ENCODE measurements at places on chromosomes 3 and 15.

- DNase-seq: no peak
Observed at GRCh38 chr15:33801954-33802353, 166.3 kb upstream of the CHRM5 start.

DNA sequence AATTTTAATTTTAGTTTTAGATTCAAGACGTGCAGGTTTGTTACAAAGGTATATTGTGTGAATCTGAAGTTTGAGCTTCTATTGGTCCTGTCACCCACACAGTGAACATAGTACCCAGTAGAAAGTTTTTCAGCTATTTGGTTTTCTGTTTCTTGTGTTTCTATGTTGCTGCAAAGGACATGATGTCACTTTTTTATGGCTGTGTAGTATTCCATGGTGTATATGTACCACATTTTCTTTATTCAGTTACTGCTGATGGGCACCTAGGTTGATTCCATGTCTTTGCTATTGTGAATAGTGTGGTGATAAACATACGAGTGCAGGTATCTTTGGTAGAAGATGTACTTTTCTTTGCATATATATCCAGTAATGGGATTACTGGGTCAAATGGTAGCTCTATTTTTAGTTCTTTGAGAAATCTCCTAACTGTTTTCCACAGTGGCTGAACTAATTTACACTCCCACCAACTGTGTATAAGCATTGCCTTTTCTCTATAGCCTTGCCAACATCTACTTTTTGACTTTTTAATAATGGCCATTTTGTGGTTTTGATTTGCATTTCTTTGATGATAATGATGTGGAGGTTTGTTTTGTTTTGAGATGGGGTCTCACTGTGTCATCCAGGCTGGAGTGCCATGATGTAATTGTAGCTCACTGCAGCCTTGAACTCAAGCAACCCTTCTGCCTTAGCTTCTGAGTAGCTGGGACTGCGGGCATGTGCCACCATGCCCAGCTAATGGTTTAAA, 43.9 kb downstream of the LIMD1 start:
- no peak for DNase-seq

- no peak for DNase-seq
Observed at GRCh38 chr15:91237445-91237844, 137.4 kb downstream of the SV2B start.

GRCh38 chr3:27712136-27713077, 9.7 kb downstream of the EOMES start:
- DNase-seq: no peak

DNA sequence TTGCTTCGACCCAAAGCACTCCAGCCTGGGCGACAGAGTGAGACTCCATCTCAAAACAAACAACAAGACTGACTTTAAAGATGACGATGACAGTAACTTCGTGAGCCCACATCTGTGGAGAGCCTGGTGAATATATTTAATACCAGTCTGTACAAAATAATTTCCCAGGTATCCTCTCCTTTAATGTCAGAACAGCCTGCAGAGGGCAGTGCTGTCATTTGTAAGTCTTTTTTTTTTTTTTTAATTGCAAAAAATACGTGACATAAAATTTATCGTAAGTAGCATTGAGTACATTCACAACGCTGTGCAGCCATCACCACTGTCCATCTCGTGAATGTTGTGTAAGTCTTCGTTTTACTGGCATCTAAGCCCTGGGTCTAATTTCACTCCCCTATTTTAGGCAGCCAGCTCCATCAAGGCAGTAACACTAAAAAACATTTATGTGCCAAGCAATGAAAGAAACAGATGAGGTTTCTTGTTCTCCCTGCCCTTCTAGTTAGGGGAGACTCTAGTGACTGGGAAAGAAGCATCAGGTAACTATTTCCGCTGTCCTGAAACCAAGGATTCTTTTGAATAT, 1.4 kb downstream of the HTD2 start:
- no peak for DNase-seq

DNA sequence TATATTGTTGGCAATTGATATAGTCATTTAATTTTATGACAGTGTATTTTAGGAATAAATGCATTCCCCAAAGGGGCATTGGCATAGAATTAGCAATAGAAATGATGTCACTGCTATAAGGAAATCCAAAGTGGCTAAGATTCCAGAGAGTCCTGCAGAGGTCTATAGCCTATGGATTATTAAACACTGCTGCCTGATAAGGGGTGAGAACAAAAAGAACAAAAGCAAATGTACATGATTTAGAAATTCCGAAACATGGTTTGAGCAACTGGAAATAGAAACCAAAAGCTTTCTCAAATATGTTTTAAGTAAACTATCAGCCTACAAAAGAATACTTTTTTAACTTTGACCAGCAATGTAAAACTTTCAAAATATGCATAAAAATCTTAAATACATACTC, 280.1 kb upstream of the RASGRP1 start:
- DNase-seq: no peak

DNA sequence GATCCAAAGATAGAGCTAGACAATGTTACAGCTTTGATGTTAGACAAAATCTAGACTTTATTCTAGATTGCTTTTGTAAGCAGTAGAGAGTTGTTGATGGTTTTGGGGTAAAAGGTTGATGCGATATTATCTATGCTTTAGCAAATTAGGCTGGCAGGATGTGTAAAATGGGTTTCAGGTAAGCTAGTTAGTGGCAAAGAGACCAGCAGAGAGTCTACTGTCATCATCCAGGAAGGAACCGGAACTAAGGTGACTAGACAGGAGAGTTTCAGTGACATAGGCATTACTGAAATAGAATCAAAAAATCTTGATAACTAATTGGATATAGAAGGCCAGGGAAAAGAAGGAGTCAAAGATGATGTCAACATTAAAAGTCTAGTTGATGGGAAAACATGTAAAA, 11.1 kb downstream of the OR5K2 start:
- DNase-seq: no peak

DNA sequence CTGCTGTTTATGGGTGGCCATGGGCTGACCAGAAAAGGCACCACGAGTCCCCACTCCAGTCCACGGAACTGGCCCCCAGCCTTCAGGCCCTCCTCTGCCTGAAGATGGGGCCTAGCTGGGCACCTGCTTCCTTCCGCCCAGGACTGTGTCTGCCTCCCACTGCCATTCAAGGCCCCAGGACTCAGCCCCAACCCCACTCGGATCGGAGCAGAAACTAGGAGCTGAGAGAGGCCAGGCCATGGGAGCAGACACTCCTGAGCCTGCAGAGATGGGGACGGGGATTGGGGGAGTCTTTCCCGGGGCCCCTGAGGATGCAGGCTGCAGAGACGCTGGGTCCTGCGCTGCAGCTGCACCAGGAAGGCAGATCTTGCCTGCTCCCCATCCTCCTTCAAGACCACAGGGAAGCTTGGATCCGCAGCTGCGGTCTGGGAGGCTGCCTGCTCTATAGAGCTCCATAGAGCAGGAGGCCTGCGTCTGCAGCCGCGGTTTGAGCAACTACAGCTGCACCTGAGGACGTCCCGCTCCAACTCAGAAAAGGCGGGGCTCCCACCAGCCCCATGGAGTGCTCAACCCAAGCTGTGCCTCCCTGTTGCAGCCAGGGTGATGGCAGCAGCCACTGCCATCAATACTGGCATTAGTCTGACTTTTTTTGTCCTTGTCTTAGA, 383.9 kb upstream of the TMCO5A start:
- DNase-seq: no peak

- no peak for DNase-seq
Observed at GRCh38 chr3:119331661-119332060, 37.5 kb downstream of the ARHGAP31 start.

GRCh38 chr3:158742871-158743663, 10.8 kb upstream of the RARRES1 start:
- no peak for DNase-seq

DNA sequence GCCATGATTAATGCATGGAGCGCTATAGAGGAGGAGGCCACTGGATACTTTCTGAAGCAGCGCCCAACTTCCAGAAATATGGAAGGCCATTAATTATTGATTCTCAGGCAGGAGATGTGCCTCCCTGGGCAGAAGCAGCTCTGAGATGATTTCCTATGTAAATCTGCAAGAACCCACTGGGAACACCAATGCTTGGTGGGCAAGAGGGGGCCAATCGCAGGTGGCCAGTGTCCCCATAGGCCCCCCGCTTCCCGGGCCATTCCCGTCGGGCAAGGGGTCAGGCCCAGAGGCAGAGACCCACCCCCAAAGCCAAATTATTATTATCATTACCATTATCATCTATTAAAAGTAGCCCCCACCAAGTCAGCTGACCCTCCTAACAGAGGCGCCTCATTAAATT, 288.0 kb upstream of the TLE3 start:
- no peak for DNase-seq

DNA sequence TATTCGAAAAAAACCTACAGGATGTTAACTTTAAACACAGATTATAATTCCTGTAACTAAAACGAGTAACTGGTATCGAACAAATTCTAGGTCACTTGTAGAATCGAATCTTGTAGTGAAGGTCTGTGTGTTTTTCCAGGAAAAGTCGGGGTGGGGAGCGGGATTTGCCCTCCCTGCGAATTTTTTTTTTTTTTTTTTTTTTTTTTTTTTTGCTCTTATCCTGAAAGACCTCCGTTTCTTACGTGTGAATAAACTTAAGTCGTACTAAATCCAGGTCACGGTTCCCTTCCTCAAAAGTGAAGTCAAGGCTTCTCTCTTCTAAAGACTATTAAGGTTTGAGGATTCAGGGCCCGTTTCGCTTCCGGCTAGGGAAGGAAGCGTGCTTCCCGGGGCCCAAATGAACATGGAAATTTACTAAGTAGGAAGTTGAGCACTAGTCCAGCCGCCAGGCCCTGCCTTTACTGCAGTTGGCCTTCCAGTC, 770 bp downstream of the TBC1D5 start:
- no peak for DNase-seq

GRCh38 chr3:44825264-44825925, 36.3 kb upstream of the TMEM42 start:
- no peak for DNase-seq

DNA sequence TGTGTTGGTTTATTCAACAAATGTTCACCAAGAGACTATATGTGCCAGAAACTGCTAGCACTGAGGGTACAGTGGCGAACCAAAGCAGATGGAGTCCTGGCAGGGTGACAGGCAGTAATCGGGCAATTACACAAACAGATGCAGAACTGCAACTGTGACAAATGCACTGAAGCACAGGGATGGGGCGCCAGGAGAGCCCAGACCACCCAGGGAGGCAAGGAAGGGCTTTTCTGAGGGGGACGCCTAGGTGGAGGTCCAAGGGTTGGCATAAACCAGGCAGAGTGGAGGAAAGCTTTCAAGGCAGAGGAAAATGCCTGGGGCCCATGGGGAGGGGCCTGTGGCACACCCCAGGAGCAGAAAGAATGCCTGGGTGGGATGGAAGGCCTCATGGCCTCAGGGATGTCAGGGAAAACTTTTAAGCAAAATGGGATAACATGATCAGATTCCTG, 5.5 kb downstream of the DIS3L start:
- no peak for DNase-seq

GRCh38 chr3:15877813-15878212, 80.0 kb upstream of the ANKRD28 start:
- DNase-seq: no peak

- no peak for DNase-seq
Observed at GRCh38 chr3:114417675-114418074, 123.8 kb downstream of the TIGIT start.

- no peak for DNase-seq
Observed at GRCh38 chr3:66353530-66353929, 132.7 kb downstream of the SLC25A26 start.

DNA sequence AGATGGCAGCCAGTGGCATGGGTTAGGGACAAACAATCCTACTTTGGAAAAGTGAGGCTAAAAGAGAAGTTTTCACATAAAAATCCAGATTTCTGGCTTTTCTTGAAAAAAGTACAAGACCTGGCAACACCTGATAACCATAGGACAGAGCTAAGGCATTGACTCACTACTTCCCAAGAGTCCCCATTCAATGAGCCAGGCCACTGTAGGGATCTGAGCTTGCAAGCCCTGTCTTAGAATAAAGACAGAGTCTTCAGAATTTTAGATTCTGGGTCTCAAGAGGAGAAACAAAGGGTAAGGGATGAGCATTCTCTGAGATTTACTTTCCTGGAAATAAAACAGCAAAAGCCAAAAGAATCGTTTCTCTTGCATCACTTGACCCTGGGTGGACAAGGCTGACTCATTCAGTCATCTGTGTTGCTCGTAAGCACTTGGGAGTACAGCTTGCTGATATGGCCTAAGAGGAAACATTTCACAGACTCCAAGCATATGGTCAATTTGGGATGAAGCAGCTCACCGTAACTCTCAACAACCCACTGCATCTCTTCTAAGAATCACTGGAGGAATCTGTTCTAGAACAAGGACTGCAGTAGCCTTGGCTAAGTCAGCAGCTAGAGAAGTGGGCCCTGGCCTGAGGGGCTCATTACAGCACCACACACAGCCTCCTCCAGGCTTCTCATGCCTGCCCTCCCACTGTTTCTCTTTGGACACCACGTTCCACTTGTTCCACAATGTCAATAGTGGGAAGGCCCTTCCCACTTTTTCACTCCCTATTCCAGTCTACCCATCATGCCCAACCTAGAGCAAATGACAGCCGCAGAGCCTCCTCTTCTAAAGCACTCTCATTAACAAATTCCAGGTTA, 86.2 kb downstream of the RFTN1 start:
- DNase-seq: no peak

DNA sequence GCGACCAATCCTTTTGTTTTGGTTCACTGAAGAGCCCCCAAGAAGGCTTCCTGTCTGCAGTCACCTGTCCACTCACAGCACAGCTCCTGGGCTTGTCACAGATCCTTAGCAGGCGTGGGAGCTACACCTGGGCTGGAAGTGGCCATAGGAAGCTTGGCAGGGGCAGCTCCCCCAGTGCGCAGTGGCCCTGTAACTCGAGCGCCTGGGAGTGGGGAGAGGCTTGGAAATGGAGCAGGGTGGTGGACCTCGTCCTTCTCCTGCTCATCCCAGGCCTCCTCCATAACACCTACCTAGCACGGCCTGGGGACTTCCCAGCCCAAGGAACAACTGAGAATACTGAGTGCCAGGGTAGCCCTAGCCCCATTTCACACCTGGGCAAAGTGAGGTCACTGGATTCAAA, 19.3 kb upstream of the TGM5 start:
- DNase-seq: no peak

- no peak for DNase-seq
Observed at GRCh38 chr15:88998980-88999713, 86.0 kb upstream of the MFGE8 start.

DNA sequence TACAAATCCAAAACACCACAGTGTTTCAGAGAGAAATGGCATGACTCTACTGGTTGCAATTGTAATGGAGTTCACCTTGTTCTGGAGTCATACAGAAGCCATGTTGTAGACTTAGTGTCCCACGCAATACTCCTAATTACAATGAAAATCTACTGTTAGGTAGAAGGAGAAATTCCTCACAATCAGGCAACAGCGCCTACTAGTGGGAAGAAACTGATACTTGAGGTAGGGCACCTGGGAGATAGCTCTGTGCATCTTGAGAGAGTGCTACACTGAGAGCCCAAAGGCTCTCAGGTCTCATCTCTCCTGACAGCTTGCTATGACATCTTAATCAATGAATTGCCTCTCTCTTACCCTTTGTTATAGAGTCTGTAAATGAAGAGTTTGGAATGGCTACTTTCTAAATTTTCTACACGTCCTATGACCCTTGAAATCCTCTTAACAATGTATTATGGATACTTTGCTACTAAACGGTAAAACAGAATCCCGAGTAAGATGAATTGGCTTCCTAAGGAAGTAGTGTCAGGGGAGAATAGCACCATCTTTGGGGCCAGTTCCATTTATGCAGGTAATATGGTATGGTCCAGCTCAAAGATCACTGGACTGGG, 422.7 kb upstream of the TPRG1 start:
- no peak for DNase-seq

Data from caudate nucleus (tissue), 63 donors.